ENCODE measurements at places on chromosomes 4 and X.

DNA sequence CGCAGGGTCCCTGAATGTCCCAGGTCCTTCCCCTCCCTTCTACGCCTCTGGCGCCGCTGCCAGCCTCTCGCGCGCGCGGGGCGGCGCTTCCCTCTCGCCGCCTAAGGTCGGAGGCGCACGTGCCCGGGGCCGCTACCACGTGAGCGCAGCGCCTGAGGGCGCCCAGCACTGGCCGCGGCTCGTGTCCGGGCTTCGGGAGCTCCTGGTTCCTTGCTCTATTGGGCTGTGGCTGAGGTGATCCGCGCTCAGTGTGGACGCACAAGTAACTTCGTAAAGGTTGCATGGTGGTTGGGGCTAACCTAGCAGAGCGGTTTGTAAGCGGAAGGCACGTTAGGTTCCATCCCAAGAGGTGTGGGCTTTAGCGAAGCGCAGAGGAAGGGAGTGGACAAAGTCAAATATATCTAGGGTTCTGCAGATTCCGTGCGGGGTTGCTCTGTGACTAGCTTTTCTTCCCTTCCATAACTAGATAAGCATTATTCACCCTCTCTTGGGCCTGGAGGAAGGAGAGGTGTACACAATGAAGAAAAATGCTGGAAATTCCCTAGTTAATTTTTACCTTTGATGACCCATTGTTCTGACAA is 1.8 kb downstream of the TLL1 start:
- DNase-seq: no peak

DNA sequence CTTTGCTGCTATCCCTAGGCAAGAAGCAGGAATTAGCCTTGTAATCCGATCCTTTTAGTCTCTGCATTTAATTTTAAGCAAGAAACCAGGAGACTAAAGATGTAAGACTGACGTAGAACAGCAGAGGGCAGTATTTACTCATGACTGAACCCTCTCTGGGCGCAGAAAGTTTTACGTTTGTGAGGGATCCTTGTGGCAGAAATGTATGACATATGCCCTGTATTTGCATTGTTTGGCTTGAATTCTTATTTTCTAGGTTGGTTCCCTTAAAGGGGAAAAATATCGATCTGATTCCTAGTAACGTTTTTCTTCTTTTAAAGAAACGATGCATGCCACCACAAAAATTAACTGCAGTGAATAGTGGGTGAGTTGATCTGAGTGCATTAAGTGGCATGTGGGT is 1.3 kb upstream of the FAT4 start:
- DNase-seq: peak; percentile 77

- DNase-seq: peak; percentile 69
These were observed 63.0 kb upstream of the FAM9A start for GRCh38 chrX:8864161-8864560.

DNA sequence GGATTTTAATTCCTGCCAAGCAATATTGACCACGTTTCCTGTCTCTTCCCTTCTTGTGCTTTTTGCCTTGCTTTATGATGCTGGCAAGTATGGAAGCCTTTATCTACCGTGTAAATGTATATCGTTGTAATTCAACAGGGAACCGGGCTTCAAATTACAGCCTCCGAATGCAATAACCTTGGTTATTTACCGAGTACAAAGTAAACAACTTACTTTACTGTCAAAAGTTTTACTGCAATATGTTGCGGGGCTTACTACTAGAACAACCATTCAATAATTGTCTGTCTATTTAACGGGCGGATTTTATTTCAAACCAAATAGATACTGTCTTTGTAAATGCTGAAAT is 73.1 kb downstream of the PALLD start:
- DNase-seq: peak; percentile 56

DNA sequence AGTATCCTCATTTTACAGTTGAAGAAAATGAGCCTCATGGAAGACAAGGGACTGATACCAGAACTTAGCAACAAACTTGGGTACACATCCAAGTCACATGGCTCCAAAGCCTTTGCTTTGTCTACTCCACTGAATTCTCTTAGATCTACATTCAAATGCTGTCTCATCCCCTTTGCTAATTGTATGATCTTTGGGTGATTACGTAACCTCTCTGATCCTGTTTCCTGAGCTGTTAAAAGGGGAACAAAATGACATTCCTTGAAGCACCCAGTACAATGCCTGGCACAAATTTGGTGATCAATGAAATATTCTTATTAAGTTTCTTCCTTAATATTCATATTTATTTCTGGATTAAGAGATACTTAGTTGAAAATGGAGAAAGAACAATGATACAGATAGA is 5.9 kb upstream of the HPGD start:
- DNase-seq: no peak

GRCh38 chr4:154711522-154711921 is 32.3 kb upstream of the LRAT start:
- no peak for DNase-seq

DNA sequence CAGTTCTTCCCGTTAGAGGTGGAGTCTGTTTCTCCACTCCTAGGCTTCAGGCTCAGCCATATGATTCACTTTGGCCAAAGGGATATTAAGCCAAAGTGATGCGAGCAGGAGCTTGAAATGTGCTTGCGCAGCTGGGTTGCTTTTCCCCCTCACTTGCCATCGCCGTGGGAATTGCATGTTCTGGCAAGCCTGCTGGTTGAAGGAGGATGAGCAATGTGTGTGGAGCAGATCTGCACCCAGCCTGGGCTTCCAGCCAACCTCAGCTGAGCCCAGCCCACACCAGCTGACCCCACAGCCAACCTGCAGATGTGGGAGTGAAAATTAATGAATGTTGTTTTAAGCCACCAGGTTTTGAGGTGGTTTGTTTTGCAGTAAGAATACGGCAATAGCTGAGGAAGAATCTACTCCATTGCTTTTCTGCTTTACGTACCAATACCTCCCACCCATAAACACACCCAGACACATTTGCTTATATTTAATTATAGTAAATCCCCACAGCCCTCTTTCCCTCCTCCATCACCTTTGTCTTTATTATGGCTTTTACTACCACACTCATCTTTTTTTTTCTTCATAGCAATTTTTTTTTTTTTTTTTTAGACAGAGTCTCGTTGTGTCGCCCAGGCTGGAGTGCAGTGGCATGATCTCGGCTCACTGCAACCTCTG is 132.8 kb upstream of the FUNDC1 start:
- peak; percentile 87 for DNase-seq

GRCh38 chr4:93384887-93385286 is 443.7 kb upstream of the ATOH1 start:
- DNase-seq: no peak

GRCh38 chr4:37068580-37068979 is 176.0 kb upstream of the NWD2 start:
- no peak for DNase-seq

- no peak for DNase-seq
These were observed 130.8 kb upstream of the BMPR1B start for GRCh38 chr4:94626942-94627341.

DNA sequence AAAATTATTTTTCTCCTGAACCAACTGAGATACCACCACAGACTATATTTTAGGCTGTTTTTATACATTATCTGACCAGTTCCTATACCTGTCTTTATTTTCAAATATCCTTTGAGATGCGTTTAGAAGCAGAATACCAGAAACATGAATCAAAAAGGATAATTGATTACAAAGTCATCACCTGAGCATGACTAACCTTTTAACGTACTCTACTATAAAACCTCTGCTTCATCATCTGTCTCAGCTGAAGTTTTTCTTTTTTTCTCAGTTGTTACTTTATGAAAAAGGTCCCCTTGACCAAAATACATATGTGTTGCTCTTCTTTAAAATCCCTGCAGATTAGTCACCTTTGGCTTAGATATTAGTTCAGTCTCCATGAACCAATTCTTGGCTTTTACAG is 109.8 kb downstream of the AMMECR1 start:
- no peak for DNase-seq

All from NCI-H1092 treated with DMSO at 0.1 percent for 48 hours (cell line).